Smooth muscle cell of the brain vasculature (primary cell): ENCODE measurements at places on chromosomes 3 and 15.

- DNase-seq: no peak
Observed at GRCh38 chr3:174859756-174860155, 622 bp downstream of the NAALADL2 start.

DNA sequence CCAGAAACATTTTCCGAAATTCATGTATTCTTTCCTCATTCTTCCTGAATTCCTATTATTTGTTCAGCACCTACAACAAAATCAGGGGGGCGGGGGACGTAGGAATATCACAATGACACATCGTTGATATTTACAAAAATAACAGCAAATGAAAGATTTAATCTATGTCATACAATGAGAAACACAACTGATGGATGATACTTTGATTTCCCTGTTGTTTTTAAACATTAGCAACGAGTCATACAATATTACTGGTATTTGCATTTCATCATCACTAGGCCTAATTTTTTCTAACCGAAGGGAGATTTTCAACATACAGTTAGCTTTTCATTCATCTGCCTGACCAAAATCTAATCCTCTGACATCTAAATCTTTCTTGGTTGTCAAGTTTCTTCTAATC lies 45.3 kb upstream of the INO80 start:
- DNase-seq: no peak

GRCh38 chr15:98484914-98485313 lies 163.4 kb upstream of the IGF1R start:
- DNase-seq: no peak

GRCh38 chr3:124413989-124414598 lies 316.2 kb upstream of the UMPS start:
- DNase-seq: no peak

GRCh38 chr3:113231827-113232253 lies 20.5 kb downstream of the BOC start:
- peak; percentile 74 for DNase-seq

GRCh38 chr3:102189541-102189940 lies 245.3 kb upstream of the ZPLD1 start:
- DNase-seq: no peak

- DNase-seq: peak; percentile 43
Observed at GRCh38 chr15:78422571-78423340, 15.3 kb upstream of the IREB2 start.

DNA sequence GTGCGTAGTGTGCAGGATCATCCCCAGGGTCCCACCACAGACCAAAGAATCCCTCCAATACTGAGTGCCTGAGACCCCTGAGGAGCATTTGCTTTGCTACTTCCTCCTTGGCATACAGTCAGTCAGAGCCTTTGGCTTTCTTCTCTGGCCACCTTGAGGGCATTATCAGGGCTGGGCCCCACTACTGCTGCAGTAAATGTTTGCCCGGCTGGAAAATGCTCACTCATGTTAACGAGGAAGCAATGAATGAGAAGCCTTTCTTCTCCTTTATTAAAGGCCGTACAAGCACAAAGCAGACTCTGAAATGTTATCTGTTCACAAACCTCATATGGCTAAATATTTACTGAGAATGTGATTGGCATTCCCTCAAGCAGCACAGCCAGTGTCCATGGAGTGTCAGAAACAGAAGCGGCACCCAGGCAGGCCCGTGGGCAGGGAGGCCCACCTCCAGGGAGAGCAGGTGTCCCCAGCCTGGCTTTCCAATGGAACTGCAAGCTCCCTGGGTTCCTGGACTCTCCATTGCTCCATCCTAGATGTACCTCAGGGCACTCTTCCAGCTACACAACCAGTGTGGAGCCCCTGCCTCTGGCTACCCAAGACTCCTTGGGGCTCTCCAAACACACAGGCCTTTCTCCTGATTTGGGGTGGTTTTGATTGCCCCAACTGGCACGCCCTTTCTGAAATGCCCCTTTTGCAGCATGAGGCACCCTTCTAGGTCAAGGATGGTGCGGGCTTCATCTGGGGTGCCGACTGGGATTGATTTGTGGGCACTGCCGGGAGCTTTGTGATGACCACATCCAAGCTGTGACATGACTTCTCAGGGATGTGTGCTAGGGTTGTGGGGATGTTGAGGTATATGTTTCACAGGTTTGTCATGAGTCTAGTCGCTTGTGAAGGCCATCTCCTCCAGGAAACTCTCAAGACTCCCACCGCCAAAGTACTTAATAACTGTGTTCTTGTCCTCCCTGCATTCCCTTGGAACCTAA lies 195.6 kb downstream of the FAM43A start:
- DNase-seq: no peak

DNA sequence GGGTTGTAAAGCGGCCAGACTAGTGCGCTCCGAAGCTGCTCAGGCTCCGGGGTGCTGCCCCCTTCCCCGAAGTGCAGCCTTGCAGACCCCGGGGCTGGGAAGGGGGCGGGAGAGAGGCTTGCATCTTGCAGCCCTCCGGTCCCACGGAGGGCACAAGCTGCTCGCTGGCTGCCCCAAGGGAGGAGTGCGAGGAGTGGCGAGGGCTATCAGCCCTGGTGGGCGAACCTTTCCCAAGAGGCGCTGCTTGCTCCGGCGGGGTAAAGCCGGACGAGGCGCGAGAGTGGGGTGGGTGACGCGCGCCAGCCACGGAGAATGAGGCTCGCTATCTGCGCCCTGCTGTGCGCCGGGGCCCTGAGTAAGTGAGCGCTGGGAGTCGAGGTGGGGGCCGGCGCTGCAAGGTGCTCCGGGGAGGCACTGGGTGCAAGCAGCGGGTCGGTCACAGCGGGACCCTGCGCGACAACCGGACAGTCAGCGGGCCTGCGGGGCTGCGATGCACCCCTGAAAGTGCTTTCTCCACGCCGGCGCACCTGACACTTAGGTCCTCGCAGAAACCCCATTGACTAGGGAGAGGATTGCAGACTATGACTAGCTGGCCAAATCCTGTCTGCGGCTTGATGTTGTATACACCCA lies 12.7 kb upstream of the TOPBP1 start:
- no peak for DNase-seq

GRCh38 chr3:134487406-134487805 lies 1.5 kb downstream of the CEP63 start:
- DNase-seq: no peak

GRCh38 chr15:60804551-60804950 lies 325.6 kb upstream of the ICE2 start:
- DNase-seq: no peak

DNA sequence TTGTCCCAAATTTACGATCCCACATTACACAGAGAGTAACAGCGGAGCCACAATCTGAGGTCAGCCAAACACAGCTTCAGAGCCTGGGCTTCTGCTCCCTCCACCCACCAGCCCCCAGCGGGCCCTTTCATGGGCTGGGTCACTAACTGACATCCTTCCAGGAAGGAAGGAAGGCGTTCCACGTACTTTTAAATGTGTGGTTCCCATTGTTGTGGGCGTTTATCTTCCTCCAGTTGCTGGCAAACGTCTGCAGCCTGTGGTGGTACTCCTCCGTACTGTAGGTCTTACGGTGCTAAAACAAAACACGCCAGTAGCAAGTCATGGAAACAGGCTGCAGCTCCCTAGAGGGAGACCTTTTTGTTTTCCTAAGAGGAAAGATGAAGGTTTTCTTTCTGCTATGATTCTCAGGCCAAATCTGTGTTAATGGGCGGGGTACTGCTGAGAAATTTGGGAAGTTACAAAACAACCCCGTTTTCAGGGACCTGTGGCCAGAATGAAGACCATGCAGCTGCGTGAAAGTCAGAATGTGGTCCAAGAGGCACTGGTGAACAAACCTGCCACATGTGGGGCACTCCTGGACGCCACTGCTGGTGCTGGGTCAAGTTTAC lies 7.6 kb downstream of the CTSH start:
- DNase-seq: no peak

- DNase-seq: no peak
Observed at GRCh38 chr3:29503958-29504357, 223.1 kb downstream of the RBMS3 start.

DNA sequence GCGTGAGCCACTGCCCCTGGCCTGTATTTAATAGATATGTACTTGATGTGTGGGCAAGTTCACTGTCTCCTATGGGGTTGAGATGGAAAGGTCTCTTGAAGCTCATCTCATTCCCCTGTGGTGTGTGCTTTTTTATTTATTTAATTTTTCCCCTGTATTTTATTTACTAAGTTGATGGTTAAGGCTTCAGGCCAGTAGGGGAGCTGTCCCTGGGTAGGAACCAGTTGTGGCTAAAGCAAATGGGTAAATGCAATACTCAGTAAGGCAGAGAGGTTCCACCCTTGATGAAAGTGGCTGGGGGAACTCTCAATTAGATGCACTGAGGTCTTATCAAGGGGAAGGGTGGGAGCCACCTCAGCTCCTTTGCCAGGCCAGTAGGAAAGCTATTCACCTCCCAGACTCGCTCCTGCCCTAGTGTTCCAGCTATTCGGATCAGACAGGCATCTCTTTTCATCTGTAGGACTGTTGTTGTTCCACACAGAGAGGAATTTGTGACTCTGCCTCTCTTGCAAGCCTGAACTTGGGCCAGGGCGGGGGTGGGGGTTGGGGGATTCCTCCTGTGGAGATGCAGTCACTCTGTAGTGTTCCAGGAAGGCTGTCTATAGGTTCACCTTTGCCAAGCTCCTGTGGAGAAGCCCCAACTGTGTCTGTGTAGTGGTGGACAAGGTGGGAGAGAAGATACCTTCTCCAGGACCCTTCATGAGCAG lies 26.1 kb downstream of the PCCB start:
- no peak for DNase-seq

- DNase-seq: no peak
Observed at GRCh38 chr3:142159083-142159740, 9.9 kb upstream of the TFDP2 start.

DNA sequence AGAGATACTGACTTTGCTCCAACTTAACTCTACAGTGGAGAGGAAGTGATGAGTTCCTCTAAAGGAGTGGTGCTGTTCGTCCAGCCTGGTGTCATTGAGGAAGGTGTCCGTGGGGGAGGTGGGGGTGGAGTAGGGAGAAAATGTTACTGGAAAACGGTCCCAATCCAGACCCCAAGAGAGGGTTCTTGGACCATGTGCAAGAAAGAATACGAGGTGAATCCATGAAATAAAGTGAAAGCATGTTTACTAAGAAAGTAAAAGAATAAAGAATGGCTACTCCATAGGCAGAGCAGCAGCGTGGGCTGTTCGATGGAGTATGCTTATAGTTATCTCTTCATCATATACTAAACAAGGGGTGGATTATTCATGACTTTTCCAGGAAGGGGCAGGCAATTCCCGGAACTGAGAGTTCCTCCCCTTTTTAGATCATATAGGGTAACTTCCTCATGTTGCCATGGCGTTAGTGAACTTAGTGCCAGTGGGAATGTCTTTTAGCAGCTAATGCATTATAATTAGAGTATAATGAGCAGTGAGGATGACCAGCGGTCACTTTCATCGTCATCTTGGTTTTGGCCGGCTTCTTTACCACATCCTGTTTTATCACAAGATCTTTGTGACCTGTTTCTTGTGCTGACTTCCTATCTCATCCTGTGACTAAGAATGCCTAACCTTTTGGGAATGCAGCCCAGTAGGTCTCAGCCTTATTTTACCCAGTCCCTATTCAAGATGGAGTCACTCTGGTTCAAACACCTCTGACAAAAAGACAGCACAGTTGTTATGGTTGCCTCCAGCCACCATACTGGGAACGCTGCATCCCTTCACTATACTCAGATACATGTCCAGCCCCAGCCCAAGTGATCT lies 38.6 kb downstream of the CLEC3B start:
- DNase-seq: no peak

- DNase-seq: no peak
Observed at GRCh38 chr3:131775650-131776049, 259.2 kb downstream of the CPNE4 start.

DNA sequence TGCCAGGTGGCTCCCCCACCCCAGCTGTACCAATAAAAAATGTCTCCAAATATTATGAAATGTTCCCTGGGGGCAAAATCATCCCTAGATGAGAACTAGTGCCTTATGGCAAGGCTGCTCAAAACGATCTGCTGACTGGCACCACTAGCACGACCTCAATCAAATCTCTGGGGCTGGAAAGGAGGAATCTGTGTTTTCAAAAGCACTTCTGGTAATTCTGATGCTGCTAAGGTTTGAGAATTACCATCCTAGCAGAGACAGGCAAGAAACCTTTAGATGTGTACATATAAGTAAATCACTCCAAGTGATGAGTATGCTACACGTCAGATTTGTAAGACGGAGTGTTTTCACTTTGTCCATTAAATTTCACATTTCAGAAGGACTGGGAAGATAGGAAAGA lies 360.1 kb upstream of the THRB start:
- DNase-seq: no peak

GRCh38 chr3:75886971-75887526 lies 101.7 kb upstream of the ZNF717 start:
- no peak for DNase-seq

DNA sequence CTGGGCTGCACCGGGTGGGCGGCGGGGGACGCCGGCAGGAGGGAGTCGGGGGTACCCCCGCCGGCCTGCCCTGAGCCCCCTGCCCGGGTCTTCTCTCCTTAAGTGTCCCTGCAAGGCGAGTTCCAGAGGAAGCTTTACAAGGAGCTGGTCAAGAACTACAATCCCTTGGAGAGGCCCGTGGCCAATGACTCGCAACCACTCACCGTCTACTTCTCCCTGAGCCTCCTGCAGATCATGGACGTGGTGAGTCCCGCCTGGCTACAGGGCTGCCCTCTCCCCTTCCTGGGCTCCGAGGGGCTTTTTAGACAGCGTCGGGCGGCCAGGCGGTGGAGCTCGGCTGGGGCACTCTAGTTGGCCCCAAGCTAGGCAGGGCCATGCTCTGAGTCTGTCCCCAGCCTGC lies 480 bp downstream of the CHRNA7 start:
- DNase-seq: no peak

DNA sequence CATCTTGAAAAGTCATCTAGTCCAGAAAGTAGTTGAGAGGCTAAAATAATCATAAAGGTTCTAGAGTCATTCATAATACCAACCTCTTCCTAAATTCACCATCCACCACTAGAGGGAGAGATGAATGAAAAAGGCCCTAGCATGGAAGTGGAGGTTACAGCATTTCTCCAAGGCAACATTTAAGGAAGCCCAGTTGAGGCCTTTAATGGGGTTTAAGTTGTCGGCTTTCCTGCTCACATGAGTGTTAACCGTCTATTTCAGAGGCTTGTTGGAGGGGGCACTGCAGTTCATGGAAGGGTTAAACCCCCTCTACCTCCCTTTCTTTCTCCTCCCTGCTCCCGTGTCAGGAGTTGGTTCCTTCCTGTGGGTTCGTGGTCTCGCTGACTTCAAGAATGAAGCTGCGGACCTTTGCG lies 3.8 kb upstream of the SLCO3A1 start:
- DNase-seq: no peak

- DNase-seq: no peak
Observed at GRCh38 chr3:68295457-68295856, 636.9 kb downstream of the TAFA4 start.

- no peak for DNase-seq
Observed at GRCh38 chr3:153963012-153963411, 158.2 kb upstream of the ARHGEF26 start.

DNA sequence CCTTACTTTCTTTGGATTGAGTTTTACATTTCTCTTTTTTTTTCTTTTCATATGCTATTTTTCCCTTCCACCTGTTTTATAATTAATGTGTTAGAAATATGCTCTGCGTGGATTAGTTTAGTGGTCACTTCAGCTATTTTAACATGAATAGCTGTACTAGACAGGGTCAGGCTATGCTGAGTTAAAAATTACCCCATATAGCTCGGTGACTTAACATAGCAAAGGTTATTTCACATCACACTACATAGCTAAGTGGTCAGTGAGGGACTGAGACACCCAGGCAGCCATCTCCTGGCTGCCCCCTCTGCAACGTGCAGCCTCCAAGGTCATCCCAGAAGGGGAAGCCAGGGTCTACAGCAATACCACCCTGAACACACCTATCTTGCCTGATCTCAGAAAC lies 46.9 kb upstream of the KIF23 start:
- DNase-seq: no peak
